ENCODE measurements at places on chromosomes 3 and 15.

DNA sequence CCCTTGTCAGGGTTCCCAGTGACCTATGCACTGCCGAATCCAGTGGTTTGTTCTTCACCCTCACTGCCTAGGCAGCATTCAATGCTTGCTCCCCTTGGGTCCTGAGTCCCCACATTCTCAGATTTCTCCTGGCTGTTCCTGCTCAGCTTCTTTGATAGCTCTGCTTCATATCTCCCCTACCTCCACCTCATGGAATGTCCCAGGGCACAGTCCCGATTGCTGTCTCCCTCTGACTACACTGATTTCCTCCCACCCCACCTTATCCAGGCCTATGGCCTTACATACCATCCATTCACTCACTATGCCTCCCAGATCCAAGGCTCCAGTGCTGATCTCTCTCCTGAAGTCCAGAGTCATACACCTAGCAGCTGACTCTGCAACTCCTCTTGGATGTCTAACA is 1.5 kb upstream of the CDHR4 start:
- DNase-seq: no peak

DNA sequence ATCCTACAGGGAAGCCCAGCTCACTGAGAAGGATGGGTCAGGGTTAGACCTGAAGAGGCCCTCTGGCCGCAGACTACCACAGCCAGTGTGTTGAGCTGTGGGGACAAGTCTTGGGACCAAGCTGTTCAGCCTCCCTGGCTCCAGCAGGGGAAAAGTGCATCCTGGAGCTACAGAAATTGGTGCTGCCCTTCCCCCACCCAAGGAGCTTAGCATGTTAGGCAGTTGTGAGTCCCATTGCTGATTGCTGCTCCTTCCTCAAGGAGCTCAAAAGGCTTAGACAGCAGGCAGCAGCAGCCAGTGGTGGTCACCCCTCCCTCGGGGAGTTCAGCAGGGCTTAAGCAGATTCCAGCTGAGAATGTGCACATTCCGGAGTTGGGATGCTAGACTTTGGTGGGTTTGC is 165.6 kb downstream of the ATP8B4 start:
- no peak for DNase-seq

DNA sequence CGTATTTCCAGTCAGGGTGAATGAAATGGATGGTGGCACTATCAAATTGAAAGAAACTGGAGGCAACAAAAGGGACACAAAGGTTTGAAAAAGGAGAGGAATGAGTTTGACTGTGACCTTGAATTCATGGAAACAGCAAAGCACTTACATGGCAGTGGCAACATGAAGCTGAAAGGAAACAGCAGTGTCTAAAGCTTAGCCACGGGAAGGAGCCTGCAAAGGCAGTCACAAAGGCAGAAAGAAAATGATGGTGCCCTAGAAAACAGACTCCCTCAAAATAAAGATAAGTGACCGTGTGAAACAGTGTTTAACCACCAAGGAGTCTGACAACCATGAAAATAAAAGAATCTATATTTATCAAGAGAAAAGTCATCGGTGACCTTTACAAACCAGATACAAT is 51.2 kb downstream of the SLTM start:
- DNase-seq: no peak

GRCh38 chr3:134823679-134824078 is 28.6 kb downstream of the EPHB1 start:
- no peak for DNase-seq

DNA sequence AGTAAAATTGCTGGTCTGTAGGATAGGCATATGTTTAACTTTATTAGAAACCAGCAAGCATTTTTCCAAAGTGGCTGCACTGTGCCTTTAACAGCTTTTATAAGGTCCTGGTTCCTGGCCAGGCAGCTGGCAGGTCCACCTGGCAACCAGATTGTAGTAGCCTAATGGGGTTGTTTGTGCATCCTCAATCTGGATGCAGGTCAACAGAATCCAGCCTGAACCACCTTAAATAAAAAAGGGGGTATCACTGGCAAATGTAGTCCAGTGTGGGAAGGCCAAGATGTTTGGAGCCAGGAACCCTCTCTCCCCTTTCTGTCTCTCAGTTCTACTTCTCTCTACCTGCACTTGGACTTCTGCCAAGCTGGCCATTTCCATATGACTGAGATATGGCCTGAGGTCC is 200.3 kb downstream of the ZNF621 start:
- DNase-seq: no peak

GRCh38 chr3:64987726-64988125 is 299.9 kb upstream of the ADAMTS9 start:
- DNase-seq: no peak

- no peak for DNase-seq
Measured at GRCh38 chr15:87871258-87871681, 385.3 kb downstream of the NTRK3 start.

- DNase-seq: no peak
Measured at GRCh38 chr3:4052706-4053105, 250.5 kb upstream of the SETMAR start.

- peak; percentile 28 for DNase-seq
Measured at GRCh38 chr3:107598926-107599771, 76.4 kb downstream of the BBX start.

DNA sequence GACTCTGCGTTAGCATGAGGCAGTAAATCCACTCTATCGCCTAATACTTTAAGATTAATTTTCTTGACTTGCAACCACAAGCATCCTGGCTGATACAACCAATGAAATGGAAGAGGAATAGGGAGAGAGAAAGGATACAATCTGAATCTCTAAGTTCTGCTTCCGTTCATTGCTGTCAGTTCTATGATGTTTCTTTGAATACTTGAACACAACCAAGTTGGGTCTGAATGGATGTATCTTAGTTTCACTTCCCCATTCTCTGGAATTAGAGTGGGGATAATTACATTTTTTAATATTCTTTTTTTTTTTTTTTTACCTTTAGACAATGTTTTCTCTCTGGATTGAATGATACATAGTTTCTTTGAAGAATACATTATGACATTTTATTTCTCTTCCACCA is 22.9 kb downstream of the PDE8A start:
- DNase-seq: no peak

- no peak for DNase-seq
Measured at GRCh38 chr3:132538072-132538471, 59.0 kb upstream of the ACKR4 start.

DNA sequence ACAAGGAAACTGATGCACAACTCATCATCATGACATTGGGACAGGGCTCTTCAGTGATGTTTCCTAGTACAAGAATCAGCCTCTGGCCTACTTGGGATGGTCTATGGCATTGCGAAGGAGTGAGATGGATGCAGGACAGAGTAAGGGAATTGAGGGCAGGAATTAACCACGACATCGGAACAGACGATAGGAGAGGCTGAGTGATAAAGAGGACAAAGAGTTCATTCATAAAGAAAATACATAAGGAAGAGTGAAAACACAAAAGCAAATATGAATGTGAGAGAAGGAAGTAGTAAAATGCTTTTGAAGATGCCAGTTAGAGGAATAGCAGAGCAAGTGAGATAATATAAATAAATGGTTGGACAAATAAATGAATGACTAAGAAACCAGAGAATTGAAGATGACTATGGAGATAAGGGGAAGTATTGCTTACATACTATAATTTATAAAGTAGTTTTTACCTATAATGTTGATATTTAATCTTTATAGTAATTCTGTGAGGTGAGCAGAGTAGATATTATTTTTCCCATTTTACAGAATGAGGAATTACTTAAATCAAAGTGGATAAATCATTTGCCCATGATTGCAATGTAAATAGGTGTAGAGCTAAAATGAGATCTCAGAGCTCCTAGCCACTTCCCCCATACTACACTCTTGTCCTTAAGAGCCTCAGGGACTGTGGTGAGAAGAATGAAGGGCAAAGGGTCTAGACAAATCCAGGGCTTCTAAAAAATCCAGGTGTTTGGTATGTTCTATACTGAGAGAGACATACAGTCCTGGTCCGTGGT is 203.3 kb downstream of the DTWD1 start:
- DNase-seq: no peak

- no peak for DNase-seq
Measured at GRCh38 chr3:8505621-8506020, 4.0 kb downstream of the LMCD1 start.

DNA sequence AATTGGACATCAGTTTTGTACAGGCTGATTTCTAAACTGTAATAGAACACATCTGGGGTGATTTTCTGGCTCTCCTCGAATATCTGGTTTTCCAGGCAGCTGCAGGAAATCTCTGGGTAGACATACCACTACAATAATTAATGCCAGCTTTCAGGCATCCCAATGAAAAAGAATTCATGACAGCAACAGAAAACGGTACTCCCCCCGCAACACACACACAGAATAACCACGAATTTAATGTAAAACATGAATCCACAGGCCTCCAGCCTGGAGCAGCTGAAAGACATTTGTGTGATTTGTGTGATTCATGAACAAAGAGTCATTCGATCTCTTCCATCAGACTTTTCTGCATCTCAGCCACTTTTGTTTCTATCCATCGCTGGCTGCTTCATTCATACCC is 262.2 kb downstream of the MAGI1 start:
- no peak for DNase-seq

DNA sequence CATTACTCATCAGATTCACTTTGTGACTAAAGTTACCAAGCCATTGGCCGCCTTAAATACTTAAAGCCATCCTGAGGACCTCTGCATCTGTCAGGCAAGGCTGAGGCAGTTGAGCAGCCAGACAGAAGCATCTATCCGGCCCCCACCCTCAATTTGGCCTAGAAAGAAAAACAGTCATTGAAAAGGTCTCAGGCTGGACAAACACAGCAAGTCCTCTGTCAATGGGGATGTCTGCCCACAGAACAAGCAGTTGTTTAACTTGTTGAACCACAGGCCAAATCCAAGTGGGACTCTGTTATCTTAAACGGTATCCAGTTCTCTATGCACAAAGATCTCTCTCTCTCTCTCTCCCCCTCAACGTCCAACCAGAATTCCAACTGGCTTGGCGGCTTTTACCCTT is 2.8 kb downstream of the ZIC4 start:
- no peak for DNase-seq

- no peak for DNase-seq
Measured at GRCh38 chr3:76028774-76029173, 243.4 kb upstream of the ZNF717 start.

- DNase-seq: no peak
Measured at GRCh38 chr3:183494341-183494740, 61.2 kb downstream of the KLHL6 start.

DNA sequence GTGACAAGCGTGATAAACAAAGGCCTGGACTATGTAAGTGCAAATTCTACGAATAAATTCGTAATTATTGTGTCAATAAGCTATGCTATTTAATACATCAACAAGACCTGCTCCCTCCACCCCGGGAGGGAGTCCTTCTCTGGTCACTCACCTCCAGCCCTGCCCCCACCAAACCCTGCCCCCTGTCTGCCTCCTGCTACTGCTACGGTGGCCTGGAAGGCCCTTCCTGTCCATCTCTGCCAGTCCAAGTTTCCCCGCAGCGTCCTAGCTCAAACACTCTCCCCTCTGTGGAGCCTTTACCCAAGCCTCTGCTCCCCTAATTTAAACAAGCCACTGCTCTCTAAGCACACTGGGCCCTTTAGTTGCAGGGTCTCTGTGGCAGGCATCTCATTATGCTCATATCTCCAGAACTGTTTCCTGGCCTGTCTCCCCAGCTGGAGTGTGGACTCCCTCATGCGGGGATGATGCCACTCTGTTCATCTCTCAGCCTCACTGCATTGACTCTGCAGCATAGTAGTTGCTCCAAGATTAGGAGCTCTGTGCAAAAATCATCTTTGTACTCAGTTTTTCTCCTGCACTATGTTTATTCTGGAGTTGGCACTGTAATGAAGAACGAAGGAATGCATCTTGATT is 241.2 kb downstream of the NTRK3 start:
- DNase-seq: no peak

DNA sequence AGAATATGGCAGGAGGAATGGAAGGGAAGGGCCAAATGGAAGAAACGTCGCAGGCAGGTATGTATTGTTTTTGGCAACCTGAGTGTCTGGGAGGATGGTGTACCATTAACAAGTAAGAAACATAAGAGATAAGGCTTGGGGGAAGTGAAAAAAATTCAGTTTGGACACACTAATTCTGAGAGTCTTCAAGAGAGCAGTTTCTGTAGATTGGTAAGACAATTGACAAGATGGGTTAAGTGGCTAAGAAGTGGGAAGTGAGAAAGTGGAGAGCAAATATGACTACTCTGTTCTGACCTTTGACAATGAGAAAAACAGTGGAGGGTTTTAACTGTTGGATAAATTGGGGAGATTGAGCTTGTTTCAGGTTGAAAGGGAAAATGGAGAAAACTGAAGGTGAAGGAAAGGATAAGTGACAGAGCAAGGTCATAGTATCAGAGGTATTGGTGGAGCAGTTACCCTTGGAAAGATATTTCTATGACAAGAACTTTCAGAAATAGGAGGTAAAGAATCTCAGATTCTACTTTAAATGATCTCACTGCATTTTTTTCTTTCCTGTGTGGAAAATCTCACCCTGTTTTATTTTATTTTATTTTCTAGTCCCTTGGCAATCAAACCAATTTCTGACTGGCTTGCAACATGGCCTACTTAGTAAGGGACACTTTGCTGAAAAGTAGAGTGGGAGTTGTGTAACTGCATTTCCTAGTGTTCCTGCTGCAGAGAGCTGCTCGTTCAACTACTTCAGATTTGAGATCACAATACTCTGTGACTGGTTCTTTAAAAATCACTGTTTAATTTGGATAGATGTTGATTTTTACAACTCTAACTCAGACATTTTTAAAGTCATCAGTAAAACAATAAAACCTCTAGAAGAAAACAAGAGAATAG is 23.1 kb upstream of the GABPB1 start:
- no peak for DNase-seq

DNA sequence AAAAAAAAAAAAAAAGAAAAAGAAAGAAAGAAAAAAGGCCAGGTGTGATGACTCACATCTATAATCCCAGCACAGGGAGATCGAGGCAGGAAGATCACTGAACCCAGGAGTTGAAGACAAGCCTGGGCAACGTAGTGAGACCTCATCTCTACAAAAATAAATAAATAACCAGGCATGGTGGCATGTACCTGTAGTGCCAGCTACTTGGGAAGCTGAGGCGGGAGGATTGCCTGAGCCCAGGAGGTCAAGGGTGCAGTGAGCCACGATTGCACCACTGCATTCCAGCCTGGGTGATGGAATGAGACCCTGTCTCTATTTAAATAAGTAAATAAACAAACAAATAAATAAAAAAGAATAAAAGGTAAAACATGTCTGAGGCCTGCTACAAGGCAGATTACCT is 39.3 kb upstream of the LACTB start:
- DNase-seq: no peak

DNA sequence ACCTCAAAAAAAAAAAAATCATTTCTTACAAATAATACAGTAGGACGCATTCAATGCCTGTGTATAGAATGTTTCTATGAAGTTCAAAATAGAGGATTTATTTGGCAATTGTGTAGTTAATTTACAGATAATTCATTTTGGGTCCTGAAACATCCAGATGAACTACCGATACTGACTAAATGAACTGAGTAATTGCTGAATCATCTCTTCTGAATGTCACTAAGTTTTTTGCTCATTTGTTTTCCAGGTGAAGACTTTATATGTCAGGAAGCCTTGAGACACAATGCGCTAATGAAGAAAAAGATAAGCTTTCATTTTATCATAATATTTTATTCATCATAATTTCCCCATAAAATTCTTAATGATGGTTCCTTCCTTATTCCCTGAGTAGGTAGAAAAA is 39.7 kb downstream of the PCOLCE2 start:
- no peak for DNase-seq
